ENCODE measurements at places on chromosomes 2 and 18.

- no peak for DNase-seq
These were observed 745.3 kb downstream of the SATB2 start for GRCh38 chr2:198712485-198712884.

DNA sequence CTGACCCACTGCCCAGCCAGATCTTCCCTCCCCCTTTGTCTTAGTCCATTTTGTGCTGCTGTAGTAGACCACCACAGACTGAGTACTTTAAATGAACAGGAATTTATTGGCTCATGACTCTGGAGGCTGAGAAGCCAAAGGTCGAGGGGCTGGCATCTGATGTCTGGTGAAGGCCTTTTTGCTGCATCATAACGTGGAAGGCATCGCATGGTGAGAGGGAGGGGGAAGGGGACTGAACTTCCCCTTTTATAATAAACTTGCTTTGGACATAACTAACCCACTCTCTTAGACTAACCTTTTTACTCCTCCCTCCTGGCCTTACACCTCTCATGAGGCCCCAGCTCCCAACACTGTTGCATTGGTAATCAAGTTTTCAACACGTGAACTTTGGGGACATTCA lies 83.8 kb downstream of the MAP4K4 start:
- DNase-seq: no peak

GRCh38 chr2:144595279-144595678 lies 75.4 kb upstream of the ZEB2 start:
- DNase-seq: no peak

GRCh38 chr2:120257522-120257921 lies 4.9 kb downstream of the RALB start:
- DNase-seq: no peak

GRCh38 chr2:135586148-135586547 lies 54.9 kb downstream of the R3HDM1 start:
- peak; percentile 4 for DNase-seq

GRCh38 chr2:109264595-109265328 lies 135.8 kb downstream of the SH3RF3 start:
- no peak for DNase-seq

GRCh38 chr2:96662360-96662759 lies 19.8 kb downstream of the FER1L5 start:
- DNase-seq: no peak

- no peak for DNase-seq
These were observed 91.9 kb downstream of the TWIST2 start for GRCh38 chr2:238939521-238940403.

DNA sequence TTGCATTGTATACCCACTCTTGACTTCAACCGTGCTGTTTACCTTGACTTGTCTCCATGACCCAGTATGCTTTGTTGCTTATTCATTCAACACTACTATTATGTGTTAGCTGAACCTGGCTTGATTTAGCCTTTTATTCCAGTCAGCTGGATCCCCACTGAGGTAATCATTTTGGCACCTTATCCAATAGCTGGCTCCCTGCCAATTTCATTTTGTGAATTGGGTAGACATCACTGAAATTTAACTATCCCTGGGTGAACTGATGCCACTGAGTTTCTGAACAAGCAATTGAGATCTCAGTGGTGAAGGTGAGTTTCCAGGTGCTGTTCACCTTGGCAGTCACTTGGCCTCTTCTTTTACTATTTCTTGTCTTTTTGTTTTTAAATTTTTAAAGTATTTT lies 584.3 kb downstream of the ADCYAP1 start:
- DNase-seq: no peak

- DNase-seq: no peak
These were observed 5.4 kb downstream of the GDF7 start for GRCh38 chr2:20672201-20672951.

- DNase-seq: no peak
These were observed 153.2 kb upstream of the PTPRM start for GRCh38 chr18:7413906-7414305.

DNA sequence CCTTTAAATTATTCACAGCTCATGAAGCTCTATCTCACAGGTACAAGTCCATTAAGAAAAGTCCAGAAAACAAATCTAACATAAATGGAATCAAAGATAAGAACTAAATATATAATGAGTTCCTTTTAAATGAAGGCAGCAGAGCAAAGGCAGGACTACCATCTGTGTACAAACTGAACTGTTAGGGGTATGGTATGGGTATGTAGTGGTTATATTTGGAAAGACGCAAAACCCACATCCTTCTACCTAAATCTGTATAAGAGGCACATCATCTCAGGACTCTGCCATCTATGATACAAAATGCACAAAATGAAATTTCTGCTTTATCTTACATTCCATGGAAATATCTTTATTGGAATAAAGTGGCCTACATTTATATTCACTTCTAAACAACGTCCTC lies 59.9 kb downstream of the PDE11A start:
- no peak for DNase-seq

Data from neuronal stem cell (in vitro differentiated cells).